ENCODE measurements at places on chromosomes 7 and 10.

- no peak for DNase-seq
These were observed 70.6 kb downstream of the KCNMA1 start for GRCh38 chr10:77566914-77567566.

GRCh38 chr7:140639366-140640053 lies 1.1 kb downstream of the DENND2A start:
- DNase-seq, result no peak

- DNase-seq, result no peak
These were observed 512.9 kb downstream of the SUGCT start for GRCh38 chr7:40647719-40648118.

- no peak for DNase-seq
These were observed 60.8 kb downstream of the NRCAM start for GRCh38 chr7:108395426-108395825.

DNA sequence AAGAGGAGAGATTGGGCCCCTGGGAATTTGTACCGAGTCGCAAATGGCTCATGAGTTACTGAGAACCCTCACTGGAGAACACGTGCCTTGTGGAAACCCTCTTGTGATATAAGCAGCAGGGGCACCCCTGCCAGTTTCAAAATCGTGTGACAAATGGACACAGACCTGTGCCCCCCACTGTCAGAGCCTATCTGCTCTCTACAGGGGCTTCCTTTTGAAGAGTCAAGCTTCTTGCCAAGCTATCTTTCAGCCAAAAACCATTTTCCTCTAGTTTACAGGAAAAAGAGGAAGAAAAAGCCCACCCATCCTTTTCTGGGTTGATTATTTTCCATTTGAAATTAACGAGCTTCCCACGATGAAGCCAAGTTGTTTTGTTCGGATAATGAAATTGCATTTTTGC lies 64.1 kb upstream of the MPP7 start:
- DNase-seq, result no peak

All from HTR-8/SVneo (cell line).